Posterior cingulate gyrus (tissue), 11 donors: ENCODE measurements at places on chromosomes 11 and 22.

- peak; percentile 96 for DNase-seq
Observed at GRCh38 chr11:65961267-65962140, at the start of gene SART1. SART1 (plus strand) TSS chr11:65961734; CDS start chr11:65961781, 47 bp downstream.

DNA sequence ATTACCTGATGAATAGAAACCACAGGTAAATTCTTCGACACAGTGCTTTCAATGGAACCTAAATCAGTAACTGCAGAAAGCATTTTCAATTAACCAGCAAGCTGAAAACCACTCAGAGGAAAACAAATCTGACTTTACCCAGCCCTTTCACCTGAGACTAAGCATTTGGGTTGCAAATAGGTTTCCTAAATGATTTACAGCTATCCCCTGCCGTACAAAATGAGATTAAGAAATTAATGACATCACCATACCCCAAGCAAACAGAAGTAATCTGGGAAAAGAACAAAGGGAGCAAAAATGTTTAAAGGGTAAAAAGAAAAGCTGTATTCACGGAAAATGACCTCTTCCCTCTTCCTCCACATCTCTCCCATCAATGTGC lies 584 bp downstream of the NOX4 start:
- DNase-seq = no peak

GRCh38 chr11:72378704-72379383 lies 55.5 kb downstream of the CLPB start:
- no peak for DNase-seq

DNA sequence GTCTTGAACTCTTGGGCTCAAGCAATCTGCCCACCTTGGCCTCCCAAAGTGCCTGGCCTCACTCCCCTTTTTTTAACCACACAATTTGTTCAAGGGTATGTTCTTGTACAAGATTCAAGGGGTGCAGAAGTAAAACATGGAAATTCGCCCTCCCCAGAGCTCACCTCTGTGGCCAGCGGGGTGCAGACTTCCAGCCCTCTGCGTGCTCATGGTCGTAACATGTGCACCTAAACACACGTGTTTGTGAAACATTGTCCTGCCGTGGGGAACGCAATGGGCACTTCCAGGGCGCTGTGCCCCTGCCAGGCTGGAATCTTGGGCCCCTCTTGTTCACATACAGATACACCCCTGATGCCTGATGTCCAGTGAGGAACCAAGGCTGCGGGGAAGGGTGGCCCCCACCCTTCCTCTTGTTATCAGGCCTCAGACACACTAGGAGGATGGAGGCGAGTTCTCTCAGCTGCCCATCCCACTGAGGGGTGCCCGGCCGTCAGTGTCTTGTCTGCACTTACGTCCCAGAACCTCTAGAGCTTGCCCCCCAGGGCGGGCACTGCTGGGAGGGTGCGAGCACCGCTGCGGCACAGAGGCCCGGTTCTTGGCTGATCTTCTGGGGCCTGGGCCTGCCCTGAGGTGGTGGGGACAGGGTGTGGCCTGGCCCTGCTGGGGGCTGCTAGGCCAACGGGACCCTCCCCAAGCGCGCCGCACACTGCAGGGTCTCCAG lies 4.1 kb upstream of the EPS8L2 start:
- DNase-seq = peak; percentile 75

DNA sequence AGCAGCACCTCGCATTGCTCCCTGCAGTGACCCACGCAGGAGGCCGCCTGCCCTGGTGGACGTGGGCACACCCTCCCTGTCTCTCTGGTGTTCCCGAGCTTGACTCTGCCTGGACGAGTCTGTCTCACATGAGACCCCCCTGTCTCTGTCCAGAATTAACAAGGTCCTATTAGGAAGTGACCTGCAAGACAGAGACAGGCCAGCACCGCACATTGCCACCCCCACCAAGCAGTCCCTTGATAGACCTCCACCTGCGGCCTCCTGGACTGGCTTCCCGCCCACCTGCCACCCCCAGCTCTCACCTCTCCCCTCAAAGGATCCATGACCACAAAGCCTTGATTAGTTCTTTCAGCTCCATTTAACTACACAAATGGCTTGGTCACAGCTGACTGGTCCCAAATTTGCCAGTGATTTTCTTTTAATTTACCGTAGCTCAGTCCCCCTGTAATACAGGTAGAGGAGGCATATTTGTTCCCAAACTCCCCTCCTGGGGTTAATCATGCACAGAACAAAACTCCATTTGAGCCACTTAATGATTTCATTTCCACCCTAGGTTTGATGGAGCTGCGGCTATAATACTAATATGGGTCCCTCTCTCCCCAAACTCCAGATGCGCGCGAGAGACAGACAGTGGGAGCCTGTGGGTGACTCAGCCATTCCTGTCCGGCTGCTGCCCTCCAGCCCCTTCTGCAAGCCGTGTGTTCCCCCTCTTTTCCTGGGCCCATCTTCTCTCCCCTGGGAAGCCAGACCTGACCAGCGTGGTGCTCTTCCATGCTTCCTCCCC lies 11.2 kb downstream of the SPATA19 start:
- no peak for DNase-seq

GRCh38 chr11:12746593-12747097 lies 72.4 kb downstream of the TEAD1 start:
- no peak for DNase-seq

- no peak for DNase-seq
Observed at GRCh38 chr11:19436932-19437331, 196.2 kb upstream of the E2F8 start.
